ENCODE measurements at places on chromosomes 1 and 21. TPM values are rescaled to one million over a fixed set of nuclear protein-coding genes. Genes with fewer than 3 reads are reported as not detected.

FOXD2 gene
- 0.60 TPM for total RNA-seq

SRSF11 gene
- total RNA-seq: 348 TPM

TDRD5 gene
- total RNA-seq: not detected

BARHL2 gene
- not detected for total RNA-seq

OR2M3 gene
- total RNA-seq: not detected

EDN2 gene
- 4.1 TPM for total RNA-seq

KRTAP11-1 gene
- not detected for total RNA-seq

SPRR2F gene
- 54.4 TPM for total RNA-seq

LRRN2 gene
- 3.3 TPM for total RNA-seq
